ENCODE measurements at places on chromosomes 16 and 17.
A peak's percentile ranks its signal among the peaks of the same experiment; 100 is the strongest.

- no peak for DNase-seq
Observed at GRCh38 chr17:31015639-31016038, 44.8 kb downstream of the RNF135 start.

- no peak for DNase-seq
Observed at GRCh38 chr16:10519929-10520868, 60.2 kb downstream of the EMP2 start.

GRCh38 chr16:2963723-2964474 is at the start of gene KREMEN2:
TSS of gene KREMEN2 (plus strand) at chr16:2964275. CDS start at chr16:2964521, 246 bp downstream.
- peak; percentile 42 for DNase-seq

DNA sequence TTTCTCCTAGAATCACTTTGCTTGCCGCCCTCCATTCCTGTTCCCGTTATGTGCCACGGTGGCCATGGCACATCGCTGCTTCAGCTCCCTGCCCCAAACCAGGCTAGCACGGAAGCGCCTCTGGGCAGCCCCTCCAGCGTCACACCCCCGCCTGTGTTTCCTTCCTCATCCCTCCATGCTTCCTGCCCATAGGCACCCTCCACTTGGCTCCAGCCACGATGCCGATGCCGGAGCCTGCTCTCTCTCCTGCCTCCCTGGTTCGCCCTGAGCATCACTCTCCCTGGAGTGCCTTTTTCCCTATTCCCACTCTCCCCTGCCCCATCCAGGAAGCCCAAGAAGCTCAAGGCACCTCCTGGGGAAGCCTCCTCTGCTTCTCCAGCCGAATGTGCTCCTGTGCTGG is 3.2 kb upstream of the ARHGAP23 start:
- DNase-seq, result no peak

DNA sequence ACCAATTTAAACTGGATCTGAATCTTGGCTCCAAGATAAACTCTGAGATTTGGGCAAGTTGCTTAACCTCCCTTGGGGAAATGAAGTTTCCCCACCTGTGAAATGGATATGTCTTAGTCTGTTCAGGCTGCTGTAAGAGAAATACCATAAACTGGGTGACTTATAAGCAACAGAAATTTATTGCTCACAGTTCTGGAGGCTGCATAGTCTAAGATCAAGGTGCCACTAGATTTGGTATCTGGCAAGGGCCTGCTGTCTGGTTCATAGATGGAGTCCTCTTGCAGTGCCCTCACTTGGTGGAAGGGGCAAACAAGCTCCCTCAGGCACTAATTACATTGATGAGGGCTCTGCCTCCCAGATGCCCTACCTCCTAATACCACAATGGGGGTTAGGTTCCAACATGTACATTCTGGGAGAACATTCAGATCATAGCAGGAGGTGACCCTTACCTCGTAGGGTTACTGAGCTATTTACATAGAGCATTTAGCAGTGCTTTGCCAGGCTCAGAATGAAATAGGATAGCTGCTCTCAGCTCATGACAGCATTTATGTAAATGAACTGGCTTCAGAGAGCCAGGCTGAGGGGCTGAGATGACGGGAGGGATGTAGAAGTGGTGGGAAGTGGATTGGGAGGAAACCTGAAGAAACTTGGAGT is 83.9 kb downstream of the SPECC1 start:
- no peak for DNase-seq

- peak; percentile 4 for DNase-seq
Observed at GRCh38 chr16:86252596-86252995, 257.7 kb upstream of the FOXF1 start.

DNA sequence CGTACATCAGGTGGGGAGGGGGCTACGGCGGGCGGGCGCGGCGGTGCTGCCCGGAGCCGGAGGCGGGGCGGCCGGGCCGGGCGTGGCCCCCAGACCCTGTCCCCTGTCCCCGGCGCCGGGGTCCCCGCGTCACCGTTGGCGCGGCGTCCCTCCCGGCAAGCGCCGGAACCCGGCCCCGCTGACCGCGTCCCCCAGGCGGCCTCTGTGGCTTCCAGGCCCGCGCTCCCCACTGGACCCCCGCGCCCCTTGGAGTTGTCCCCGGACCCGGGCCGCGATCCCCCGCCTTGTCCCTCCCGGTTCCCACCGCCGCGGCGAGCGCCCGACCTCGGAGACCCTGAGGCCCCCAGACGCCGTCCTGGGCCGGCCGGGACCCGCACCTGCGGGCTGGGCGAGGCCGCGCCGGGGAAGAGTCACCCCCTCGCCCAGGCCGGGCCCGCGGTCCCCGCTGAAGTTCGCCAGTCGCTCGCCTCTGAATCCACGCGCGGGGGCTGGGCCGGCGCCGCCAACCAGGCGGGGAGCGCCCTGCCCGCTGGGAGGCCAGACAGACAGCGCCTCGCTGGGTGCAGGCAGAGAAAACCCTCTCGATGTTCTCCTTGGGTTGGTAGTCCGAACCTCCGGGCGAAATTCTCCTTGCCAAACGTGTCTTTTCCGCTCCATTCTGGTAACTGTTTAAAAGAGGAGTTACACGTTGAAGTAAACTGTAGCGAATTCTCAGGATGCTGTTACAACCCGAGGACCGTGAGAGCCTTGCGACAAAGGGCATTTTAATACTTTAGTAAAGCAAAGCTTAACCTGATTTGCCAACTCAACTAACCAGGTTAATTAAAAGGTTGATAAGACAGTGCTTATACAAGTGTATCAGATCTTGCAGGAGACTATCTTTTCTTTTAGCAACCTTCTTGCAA is 761 bp downstream of the GAN start:
- peak; percentile 53 for DNase-seq

DNA sequence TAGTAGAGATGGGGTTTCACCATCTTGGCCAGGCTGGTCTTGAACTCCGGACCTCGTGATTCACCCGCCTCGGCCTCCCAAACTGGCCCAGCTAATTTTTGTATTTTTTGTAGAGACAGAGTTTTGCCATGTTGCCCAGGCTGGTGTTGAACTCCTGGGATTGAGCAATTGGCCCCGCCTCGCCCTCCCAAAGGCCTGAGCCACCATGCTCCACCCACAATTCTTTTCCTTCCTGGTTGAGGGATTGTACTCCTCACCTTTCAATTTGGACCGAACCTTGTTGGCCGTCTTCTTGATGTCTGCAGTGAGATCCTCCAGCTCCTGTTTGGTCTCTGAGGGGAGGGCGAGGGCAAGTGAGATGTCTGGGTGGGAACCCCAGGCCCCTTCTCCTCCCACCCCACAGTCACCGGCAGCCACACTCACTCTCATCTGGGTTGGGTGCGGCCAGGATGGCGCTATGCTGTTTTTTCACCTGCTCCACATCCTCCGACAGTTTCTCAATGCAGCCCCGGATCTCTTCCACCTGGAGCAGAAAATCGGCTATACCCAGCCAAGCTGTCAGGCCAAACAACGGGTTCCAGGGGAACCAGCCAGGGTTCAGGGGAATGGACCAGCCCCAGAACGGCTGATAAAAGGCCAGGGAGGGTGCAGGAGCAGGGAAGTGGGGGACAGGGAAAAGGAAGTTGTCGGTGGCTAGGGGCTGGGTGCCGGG is 9.6 kb downstream of the STX1B start:
- DNase-seq, result no peak

DNA sequence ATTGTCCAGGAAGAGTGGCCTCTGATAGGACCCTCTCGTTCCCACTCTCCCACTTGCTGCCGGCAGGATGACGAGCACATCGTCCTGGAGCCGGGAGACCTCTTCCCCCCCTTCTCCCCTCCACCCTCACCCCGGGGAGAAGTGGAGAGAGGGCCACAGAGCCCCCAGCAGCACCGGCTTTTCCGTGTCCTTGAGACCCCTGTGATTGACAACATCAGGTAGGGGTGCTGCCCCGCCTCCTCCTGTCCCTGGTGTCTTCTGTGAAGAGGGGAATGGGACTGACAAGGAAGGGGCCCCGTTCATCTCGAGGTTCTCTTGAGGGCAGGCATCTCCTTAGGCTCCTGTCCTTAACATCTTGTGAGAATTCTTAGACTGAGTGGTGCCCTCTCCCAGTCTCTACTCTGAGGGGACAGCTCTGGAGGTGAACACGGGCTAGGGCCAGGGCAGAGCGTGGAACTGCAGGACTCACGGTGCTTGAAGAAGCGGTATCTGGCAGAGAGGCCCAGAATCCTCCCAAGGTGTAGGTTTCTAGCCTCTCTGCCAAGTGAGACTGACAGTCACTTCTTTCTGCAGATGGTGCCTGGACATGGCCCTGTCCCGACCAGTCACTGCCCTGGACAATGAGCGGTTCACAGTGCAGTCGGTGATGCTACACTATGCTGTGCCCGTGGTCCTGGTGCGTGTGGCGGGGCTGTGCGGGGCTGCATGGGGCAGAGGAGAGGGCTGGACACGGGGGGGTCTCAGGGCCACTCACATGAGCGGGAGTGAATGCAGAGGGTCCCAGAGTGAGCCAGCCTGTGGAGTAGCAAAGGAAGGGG is 26.4 kb downstream of the CASKIN2 start:
- DNase-seq, result no peak
